ENCODE measurements at places on chromosomes 3 and 15.

- DNase-seq = no peak
Observed at GRCh38 chr15:95866711-95867440, 463.6 kb upstream of the NR2F2 start.

DNA sequence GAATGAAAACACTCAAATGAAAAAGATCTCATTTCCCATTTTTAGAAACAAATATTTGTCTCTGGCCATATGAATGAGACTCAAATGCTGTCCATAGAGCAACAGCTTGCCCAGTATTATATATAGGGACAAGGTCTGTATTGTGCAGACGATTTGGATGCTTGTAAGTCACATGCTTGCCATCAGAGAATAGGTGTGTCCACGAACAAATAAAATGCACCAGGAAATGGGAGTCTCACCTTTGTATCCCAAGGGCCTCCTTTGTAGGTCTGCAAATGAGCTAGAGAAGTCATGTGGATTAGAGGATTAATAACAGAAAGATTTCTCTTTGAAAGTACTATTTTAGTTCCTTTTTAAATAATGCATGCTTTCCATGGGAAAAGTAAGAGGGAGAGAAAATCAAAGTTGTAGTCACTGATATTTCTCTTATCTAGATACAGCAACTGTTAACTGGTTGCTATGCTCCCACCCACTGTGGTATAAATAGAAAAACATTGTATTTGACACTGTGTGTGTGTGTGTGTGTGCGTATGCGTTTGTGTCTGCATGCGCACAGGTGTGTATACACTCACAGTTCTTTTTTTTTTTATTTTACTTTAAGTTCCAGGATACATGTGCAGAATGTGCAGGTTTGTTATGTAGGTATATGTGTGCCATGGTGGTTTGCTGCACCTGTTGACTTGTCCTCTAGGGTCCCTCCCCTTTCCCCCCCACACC, 383.4 kb upstream of the ARRDC4 start:
- DNase-seq = no peak

- no peak for DNase-seq
Observed at GRCh38 chr15:53808058-53808706, 48.7 kb upstream of the WDR72 start.

- DNase-seq = no peak
Observed at GRCh38 chr3:64054488-64054887, 31.2 kb upstream of the PSMD6 start.

GRCh38 chr3:56819016-56819809, 17.5 kb upstream of the ARHGEF3 start:
- no peak for DNase-seq

DNA sequence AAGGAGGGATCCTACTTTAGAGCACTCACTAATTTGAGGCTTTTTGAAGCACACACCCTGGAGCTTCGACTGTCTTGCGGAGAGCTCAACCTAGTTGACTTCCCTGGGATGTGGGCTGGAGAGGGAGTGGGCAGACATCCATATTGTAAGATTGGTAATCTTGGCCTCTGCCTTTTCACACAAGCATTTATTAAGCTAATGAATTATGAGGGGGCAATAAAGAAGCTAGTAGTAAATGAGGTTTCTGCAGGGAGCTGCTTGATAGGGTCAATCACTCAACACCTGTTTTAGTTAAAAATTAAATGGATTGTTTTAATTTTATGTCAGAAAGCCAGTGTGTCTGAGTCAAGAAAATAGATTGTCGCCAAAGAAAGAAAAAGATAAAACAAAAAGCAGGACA, 76.3 kb downstream of the PDZRN3 start:
- DNase-seq = no peak
